LHCN-M2 (cell line): ENCODE measurements at places on chromosomes 4 and X.
A peak's percentile ranks its signal among the peaks of the same experiment; 100 is the strongest.

- no peak for DNase-seq
Measured at GRCh38 chr4:184420402-184420801, 53.9 kb downstream of the IRF2 start.

DNA sequence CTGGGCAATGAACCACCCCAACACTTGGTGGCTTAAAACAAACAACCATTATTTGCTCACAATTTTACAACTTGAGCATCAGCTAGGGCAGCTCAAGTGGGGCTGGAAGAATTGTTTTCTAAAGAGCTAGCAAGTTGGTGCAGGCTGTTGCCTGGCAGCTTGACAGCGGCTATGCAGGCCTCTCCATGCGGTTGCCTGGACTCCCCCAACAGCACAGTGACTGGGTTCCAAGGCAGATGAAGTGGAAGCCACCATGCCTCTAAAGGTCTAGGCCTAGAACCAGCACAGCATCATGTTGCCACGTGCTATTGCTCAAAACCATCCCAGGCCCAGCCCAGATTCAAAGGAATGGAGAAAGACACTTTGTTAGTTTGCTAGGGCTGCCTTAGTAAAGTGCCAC is 114.8 kb downstream of the BCOR start:
- DNase-seq: no peak

- DNase-seq: no peak
Measured at GRCh38 chrX:95055991-95056390, 1382.0 kb downstream of the FAM133A start.

DNA sequence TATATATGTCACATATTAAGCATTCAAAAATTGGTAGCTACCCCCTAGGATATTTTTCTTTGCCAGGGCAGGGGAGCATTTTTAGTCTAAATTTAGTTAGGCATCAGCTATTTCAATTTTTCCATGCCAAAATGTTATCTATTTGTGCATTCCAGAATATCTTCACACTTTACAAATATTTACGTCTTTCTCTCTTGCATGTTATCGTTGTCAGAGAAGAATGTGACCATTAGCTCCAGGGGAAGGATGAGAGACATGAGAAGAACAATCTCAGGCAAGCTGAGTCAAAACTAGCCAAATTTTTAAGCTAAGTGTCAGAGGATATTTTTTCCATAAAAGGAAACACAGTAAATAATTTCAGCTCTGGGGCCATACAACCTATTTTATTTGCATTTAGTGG is 885.0 kb upstream of the EPHA5 start:
- DNase-seq: peak; percentile 65

DNA sequence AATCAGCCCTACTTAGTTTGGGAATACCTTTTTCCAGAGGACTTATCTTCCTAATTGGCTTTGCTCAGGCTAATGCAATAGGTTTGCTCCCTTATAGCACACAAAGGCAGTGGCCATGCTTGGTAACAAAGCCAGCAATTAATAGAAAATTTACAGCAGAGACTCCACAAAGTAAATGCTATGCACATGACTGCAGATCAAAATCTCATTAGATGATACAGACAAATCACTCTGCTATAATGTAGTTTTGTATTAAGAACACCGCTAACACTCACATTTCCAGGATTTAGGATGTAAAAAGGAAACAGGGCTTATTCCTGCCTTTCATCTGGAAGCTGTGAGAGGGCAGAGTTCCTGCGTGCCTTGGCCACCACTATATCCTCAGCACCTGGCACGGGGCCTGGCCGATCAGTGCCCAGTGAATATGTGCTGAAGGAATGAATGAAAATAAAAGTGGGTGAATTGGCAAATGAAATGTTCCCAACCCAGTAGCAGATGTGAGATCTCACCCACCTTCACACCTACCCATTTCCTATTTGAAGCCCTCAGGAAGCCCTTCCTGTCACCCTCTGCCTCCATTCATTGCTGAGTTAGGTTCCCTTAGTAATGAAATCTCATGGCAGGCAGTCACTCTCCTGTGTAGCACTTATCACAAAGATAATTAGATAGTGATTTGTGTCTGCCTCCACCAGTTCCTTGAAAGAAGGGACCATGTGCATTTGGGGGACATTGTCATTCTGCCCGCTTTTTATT is 5.1 kb downstream of the SEPTIN6 start:
- DNase-seq: no peak

DNA sequence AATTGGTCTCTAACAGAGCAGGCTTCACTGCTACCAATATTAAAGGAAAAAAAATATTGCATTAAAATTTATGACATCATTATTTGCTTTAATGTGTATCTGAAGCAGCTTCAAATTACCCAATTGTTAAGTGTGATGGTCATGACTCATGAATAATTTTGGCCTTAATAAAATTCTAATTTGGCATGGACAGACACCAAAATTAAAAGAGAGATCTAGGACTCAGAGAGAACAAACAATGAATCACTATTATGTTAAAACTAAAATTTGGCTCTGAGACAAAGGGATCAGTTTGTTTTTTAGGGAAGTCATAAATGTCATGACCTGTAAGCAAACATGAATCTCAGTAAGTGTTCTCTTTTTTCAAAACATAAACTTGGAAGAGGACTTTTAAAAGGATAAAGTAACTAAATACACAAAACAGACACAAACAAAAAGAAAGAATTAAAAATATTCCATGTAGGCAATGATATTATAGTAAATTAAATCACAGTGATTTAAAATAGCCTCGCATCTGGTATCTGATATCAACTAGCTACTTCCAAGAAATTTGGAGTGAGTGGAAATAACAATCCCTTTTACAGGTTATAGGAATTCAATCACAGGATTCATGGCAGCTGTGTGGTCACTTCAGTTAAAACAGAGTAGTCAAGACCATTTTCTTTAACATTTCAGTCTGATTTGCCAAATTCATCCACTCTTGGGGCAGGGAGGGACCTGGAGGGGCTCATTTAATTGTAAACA is 11.6 kb downstream of the VEGFC start:
- peak; percentile 70 for DNase-seq

- DNase-seq: no peak
Measured at GRCh38 chrX:100964362-100964761, 5.1 kb upstream of the ARL13A start.

- DNase-seq: no peak
Measured at GRCh38 chr4:19575924-19576323, 675.8 kb upstream of the SLIT2 start.

GRCh38 chr4:158760866-158761265 is 8.0 kb upstream of the FNIP2 start:
- peak; percentile 63 for DNase-seq

GRCh38 chr4:7275067-7275466 is 82.7 kb downstream of the SORCS2 start:
- no peak for DNase-seq

GRCh38 chrX:134806707-134807038 is 148.4 kb upstream of the PLAC1 start:
- no peak for DNase-seq

GRCh38 chrX:973010-973632 is 239.3 kb downstream of the CRLF2 start:
- DNase-seq: no peak

DNA sequence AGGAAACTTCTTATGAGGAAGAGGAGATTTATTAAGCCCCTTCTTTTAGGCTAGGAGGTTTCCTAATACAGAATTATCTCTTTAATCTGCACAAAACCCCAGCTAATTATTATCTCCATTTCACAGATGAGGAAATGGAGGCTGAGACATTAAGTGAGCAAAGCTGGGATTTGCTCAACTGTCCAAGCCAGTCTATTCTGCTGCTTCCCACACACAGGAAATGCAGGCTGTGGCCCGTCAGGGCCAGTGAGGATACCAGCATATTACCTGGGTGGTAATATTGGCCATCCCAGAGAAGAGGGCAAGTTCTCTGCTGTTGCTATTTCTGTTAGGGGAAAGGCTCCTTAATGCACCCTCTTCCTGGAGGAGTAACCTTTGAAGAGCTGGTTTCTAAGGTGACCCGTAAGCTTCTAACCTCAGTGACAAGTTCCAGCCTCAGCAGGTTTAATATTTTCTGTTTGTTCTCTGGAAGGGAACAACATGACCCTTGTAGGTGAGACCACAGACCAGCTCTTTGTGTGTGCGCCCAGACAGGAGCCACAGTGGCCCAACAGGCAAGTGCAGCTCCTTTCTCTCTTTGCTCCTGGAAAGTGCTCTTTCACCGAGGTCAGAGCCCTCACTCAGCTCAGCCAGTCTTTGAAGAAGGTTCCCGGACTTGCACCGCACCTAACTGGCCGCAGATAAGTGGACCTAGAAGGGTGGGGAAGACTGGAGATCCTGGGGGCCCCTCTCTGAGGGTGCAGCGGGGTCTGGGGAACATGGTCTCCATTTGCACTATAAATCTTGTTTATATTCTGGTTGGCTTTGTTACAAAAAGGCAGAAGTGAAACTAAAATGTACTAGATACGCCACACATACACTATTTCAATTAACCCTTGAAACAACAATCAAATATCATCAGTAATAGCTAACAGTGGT is 35.5 kb downstream of the TBC1D9 start:
- DNase-seq: no peak

GRCh38 chrX:119266364-119266995 is 30.4 kb downstream of the PGRMC1 start:
- peak; percentile 9 for DNase-seq

- no peak for DNase-seq
Measured at GRCh38 chrX:10047631-10048030, 80.5 kb downstream of the CLDN34 start.

DNA sequence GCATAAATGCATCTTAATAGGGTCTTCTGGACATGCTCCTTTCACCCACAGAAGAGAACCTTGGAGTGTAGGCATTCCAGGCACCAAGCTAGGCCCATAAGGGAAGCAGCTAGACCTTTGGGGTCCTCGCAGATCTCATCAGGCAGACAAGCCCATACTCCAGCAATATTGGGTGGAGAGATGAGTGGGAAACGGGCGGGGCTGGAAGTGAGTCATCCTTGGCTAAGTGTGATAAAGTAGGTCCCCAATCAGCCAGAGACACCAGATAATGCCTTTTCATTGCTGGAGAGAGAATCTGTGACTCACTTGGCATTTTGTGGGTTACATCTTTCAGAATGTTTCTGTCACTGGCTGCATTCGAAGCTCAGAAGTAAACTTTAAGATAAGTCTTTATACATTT is 133.3 kb upstream of the MBNL3 start:
- DNase-seq: peak; percentile 26

GRCh38 chrX:53305219-53305995 is 24.0 kb upstream of the IQSEC2 start:
- no peak for DNase-seq

DNA sequence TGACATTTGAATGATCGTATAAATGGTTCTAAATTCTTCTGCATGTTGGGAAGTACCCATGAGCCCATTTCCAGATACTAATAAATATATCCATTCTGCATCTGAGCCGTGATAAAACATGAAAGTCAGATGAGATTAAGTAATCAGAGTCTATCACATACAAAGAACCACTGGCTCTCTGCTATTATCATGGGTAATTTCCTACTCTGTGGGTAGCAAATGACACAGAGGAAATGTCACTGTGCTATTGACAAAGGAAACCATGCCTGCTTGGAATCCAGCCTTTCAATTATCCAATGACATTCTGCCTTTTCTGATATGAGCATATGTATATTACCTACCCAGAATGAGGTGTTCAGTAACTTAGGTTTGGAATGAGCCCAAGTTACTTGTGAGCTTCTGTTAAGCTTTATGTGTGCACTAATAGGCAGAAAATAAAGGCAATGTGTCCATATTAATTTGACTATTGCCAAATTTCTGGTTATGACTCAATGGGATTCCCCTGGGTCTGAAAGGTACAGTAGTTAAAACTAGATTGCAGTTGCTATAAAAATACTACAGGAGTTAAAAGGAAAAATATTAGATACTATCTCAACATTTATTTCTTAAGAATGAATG is 238.7 kb upstream of the KCNIP4 start:
- peak; percentile 15 for DNase-seq

DNA sequence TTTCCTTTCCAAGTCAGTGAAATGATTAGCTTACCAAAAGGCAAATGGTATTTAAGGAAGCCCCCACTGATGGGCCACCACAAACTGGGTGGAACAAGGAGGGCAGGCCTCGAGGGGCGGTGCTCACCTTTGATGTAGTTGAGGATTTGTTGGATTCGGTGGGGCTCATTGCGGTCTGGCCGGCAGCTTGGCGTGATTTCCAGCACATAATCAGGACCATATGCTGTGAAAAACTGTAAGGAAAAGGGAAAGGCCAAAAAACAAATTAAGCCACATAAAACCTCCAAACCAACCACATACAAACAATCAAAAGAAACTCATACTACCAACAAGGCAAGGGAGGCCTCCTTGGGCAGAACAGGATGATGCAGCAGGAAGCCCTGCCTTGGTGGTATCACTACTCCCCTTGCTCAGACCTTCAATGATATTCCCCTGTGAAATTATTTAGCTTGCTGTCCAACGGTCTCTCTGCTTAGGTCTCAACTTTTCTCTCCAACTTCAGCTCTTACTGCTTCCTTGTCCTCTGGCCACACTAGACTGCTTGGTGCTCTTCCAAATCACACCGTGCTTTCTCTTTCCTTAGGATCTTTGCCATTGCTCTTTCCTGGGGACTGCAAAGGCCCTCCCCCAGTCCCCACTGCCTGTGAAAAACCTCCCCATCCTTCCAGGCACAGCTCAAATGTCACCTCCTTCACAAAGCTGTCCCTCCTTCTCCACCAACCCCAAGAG is 46.1 kb upstream of the CITED1 start:
- no peak for DNase-seq

- DNase-seq: no peak
Measured at GRCh38 chrX:9619133-9619532, 146.5 kb downstream of the GPR143 start.

- DNase-seq: peak; percentile 84
Measured at GRCh38 chr4:186725469-186726425, 2.1 kb upstream of the FAT1 start.

- no peak for DNase-seq
Measured at GRCh38 chr4:140343303-140343702, 30.1 kb upstream of the SCOC start.

DNA sequence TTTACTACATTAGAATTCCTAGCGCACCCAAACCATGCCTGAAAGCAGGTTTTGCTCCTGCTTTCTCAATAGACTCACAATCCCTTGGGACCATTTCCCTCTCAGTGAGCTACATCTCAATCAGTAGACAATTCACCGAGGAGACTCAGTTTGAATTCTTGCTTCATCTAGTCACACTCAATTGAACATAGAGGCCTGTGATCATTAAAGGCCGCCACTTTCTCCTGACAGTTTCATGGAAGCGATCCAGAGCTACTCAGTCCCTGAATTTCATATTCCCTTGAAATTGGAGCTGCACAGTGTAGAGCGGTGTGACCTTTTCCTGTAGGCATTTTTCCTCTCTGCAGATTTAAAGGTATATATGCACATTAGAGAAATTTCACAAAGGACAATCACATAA is 193.9 kb upstream of the SPOCK3 start:
- no peak for DNase-seq

- DNase-seq: no peak
Measured at GRCh38 chr4:153510252-153511001, 44.3 kb downstream of the TMEM131L start.

GRCh38 chr4:28508636-28509035 is 1648.0 kb downstream of the STIM2 start:
- DNase-seq: no peak

DNA sequence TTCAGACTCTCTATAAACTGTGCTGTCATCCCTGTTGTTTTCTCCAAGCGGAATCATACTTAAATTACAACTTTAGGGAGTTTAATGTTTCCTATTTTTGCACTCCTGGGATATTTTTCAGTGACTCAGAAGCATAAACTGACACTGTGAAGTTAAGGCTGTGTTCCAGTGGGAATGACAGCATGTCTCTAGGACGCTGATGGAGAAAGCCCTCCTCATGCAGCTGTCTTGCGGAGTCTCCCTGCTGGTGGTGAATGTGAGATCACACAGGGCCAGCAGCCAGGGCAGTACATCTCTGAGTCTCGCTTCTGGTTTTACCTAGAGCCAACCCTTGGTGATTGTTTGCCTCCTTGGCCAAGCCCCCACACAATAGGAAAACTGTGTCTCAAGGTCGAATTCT is 53.3 kb downstream of the NFKB1 start:
- peak; percentile 97 for DNase-seq
